ENCODE measurements at places on chromosomes 6 and 20.

GRCh38 chr20:34875642-34876405 is 588 bp upstream of the ACSS2 start:
- no peak for DNase-seq

DNA sequence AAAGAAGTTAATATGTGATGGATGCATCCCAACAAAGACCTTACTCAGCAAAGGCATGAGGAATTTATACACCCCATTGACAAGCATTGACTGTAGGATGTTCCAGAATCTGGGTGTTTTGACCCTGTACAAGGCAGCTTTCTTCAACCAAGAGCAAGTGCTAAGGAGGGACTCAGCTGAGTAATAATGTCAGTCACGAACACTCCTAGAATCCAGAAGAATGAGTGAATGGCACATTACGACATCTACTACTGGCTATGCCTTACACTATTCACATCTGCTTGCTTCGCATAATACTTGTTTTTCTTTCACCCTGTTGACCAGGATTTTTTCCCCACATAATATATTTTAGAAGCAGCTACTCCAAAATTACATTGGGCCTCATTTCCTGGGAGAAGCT is 42.5 kb upstream of the VGLL2 start:
- no peak for DNase-seq

DNA sequence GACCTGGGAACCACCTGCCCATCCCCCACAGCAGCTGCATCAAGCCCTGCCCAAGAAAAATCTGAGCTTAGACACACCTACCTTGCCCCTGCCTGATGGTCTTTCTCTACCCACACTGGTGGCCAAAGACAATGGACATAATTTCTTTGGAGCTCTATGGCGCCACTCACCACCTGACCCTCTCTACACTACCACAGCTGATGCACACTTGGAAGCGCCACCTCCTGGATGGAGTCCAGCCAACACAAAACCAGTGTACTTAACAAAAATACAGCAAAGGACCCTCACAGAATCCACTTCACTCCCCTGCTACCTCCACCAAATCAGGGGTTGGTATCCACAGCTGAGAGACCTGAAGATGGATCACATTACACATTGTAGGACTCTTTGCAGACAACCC is 39.7 kb upstream of the CLVS2 start:
- no peak for DNase-seq

DNA sequence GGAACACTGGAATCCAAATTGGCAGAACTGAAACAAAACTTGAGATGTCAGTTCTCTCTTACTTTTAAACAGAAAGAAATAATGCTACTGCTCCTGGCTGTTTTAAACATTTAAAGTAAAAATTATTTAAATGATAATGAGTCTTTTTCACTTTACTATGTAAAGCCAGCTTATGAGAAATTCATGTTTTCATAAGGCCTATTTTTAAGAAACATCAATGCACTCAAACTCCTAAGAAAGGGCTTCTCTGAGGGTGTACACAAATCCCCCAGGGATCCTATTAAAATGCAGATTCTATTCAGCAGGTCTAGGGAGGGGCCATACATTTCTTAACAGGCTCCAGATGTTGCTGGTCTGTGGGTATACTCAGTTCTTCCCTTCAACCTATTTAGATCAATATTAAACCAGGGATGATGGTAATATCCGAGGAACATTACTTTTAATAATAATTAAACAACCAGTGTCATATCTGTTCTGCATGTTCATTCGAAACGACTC is 2.3 kb downstream of the FERMT1 start:
- no peak for DNase-seq

DNA sequence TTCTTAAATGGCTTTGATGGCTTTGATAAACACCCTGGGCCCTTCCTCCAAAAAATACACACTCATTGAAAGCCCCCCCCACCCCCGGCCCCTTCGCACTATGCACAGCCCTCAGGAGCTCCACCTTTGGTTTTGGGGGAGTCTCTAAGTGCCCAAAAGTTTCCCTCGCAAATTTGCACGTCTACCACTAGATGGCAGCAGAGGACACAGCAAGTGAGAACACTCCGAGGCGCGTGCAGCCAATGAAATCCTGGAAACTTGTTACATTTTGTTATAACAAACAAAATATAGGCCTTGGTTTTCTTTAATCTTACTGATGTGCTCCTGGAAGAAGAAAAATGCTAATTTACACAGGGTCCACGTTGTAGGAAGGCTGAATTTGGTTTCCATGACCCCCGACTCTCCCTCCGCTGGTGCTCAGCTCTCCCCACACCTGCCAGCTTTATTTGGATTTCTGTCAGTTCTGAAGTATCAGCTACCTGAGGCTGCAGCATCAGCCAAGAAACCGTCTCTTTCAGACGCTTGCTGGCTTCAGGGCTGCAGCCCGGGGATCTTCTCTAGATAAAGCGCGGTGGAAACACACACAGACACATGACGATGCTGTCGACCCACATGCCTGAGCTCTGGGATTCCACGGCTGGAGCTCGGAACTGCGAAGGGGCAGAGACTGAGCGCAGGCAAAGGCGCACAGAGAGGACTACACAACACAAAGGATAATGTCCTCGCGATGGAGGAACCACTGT is 148.3 kb upstream of the RPS6KA2 start:
- DNase-seq: peak; percentile 60

DNA sequence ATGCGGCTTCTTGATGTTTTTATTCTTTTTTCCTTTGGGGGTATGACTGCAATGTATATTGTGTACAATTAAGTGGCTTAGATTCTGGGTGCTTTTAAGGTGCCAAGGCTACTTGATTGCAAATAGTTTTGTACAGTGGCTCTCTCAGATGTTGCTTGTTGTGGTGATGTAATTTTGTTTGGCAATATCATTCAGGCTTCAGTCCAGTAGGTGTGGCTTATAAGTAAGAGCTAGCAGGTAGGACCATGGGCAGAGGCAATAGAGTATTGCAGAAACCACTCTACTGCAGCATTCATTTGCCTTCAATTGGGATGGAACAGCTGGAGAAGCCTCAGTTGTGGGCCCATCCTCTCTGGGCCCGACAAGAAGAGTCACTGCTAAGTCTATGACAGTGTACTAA is 407.9 kb upstream of the MAN1A1 start:
- no peak for DNase-seq

DNA sequence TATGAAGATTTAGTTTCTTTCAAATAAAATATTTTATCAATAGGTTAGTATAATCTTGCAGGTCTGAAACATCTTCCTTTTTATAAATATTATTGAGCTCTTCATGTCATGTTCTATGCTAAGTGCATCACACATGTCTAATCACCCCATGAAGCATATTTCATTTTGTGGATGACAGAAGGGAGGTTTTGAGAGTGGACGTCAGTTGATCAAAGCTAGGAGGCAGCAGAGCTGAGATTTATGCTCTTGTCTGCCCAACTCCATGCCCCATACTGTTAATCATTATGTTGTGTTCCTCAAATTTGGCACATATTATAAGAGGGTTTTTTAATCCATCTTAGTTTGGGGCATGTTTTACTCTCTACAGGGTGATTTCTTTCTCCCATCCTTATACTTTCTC is 22.7 kb downstream of the DSE start:
- DNase-seq: no peak

Data from left renal pelvis (tissue), 4 donors.